ENCODE measurements at places on chromosomes 2 and 18. TPM values are rescaled to one million over a fixed set of nuclear protein-coding genes. Genes with fewer than 3 reads are reported as not detected.

ALPP gene
- total RNA-seq: not detected

NEU2 gene
- total RNA-seq: not detected

IGFBP2 gene
- total RNA-seq: not detected

IGFBP5 gene
- total RNA-seq: not detected

RMDN2 gene
- total RNA-seq: 2.5 TPM

TSPYL6 gene
- total RNA-seq: 0.60 TPM

LRRC30 gene
- total RNA-seq: not detected

C1GALT1C1L gene
- total RNA-seq: not detected

PSD4 gene
- 85.3 TPM for total RNA-seq

PAX8 gene
- 0.90 TPM for total RNA-seq

Data from Karpas-422 (cell line).